ENCODE measurements at places on chromosomes 12 and 14.

GRCh38 chr12:111330800-111331752 is 37.8 kb downstream of the PHETA1 start:
- DNase-seq = no peak

GRCh38 chr12:19223018-19223417 is 93.5 kb downstream of the PLEKHA5 start:
- no peak for DNase-seq

DNA sequence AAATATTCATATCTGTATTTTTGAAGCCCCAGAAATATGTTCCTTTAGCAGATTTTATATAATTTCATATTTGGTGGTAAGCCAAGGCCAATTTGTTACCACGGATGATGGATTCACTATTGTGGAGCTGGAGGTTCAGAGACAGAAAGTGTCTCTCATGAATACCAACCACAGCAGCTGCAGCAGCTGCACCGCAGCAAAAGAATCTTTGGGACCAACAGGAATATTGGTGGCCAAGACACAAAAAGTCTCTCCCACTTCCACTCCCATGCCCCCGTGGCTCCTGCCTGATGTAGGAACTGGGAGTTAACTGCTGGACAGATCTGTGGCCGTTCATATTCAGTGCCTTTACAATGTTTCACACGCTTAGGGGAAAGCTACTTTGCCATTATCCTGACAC is 155.3 kb downstream of the ADAMTS20 start:
- no peak for DNase-seq

DNA sequence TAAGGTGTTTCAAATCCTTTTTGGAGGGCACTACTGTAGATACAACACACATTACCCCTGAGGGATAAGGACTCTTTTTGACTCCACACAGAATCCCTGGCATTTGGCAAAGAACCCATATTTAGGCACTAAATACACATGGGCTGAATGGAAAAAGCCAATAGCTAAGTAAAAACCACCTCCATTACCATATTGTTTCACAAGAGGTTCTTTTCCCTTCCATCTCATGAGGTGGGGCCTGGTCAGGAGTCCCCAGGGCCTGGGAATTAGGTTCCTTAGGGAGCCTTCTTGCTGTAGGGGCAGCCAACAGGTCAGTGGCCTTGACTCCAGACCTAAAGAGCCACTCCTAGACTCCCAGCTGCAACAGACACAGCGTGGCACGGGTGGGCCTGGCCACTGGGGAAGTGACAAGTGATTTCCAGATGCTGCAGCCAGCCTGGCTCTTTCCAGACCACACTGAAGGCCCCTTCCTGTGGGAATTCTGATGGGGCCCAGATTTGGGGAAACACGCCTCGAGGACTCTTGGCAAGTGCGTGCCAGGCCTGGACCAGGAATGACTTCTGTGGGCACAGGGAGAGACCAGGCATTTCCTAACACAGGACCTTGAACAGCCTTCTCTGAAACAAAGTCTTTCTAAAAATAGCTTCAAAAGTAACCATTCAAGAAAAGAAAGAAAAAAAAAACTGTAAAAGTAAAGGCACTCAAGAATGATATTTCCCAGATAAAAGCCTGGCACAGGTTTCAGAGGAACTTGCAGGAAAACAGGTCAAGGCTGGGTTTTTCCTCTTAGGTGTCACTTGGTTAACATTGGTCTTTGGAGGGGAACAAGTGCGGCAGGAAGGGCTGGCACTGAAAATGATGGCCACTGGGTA is 18.1 kb downstream of the SSH1 start:
- DNase-seq = no peak

DNA sequence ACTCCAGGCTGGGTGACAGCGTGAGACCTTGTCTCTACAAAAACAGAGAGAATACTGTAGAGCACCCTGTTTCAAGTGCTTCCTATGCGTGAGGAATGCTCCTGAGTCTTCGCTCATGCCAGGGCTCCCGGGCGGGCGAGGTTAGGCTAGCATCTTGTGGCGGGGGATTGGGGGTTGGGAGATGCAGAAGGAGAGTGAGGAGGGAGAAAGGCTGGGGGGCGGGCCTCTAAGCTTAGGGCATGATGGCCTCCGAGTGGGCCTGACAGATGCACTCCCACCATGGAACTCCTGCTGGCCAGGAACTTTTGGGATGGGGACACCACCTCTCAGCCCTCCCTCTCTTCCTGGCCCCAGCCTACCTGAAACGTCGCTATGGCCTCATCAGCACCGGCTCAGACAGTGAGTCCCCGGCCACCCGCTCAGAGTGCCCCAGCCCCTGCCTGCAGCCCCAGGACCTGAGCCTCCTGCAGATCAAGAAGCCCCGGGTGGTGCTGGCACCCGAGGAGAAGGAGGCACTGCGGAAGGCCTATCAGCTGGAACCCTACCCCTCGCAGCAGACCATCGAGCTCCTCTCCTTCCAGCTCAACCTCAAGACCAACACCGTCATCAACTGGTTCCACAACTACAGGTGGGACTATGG is 27.3 kb downstream of the PHETA1 start:
- no peak for DNase-seq

GRCh38 chr12:41701943-41702601 is 442.6 kb downstream of the GXYLT1 start:
- no peak for DNase-seq

DNA sequence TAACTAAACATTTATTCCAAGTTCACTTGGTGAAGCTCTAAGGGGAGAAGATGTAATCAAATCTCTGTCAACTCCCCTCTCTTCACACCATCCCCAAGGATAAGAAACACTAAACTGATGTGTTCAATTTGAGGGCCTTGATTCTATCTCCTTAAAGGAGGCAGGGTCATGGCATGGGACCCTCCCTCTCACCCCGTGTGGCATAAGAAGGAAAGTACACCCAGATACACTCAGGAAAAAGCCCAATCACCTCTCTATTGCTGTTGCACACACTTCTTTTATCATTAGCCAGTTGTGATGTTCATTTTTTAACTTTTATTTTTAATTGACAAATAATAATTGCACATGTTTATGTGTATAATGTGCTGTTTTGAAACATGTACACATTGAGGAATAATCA is 35.1 kb downstream of the WASHC3 start:
- no peak for DNase-seq

DNA sequence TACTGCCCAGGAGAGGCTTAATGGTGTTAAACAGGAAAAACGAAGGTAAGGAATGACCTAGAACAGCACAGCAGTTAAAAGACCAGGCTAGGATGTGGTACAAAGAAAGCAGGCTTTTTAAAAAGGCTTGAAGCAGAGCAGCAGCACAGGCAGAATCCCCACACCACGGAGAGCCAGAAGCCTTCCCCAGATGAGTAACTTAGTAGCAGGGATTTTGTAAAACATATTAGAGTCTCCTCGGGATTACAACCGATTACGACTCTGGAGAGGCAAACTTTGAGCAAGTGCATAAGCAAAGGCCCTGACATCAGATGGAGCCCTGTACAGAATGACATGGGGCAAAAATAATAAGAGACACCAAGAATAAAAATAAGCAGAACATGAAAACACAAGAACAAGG is 37.1 kb upstream of the DHRS4 start:
- no peak for DNase-seq

DNA sequence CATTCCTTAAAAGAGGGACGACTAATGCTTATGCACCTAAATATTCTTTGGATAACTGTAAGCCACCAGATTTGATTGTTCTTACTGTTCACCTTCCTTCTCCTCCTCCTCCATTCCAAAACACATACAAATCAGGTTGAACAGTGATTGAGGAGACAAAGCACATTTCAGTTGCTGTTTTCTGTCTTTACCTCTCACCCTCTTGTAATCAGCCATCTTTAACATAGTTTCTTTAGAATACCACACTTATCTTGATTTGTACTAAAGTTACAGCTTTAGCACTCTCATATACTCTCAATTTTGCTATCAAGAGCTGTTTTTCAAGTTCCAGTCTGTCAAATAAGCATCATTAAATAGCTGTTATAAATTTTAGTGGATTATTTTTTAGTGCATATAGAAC is 338.3 kb upstream of the RGS6 start:
- no peak for DNase-seq

DNA sequence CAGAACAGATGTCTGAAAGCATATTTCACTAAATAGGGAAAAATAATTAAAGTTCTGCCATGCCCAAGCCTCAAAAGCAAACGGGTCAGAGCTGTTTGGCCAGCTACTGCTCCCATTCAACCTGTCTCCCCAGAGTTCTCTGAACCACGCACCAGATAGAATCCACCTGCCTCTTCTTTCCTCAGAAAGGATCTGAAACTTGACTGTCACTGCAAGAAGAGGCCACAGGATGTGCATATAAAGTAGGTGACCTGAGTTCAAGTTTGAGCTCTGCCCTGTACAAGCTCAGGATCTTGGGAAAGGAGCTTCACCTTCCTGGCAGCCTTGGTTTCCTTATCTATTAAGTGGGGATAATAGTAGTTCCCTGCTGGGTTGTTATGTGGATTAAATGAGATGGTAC is 91.8 kb downstream of the NUAK1 start:
- no peak for DNase-seq

GRCh38 chr14:77612011-77612620 is 4.3 kb downstream of the SPTLC2 start:
- no peak for DNase-seq

DNA sequence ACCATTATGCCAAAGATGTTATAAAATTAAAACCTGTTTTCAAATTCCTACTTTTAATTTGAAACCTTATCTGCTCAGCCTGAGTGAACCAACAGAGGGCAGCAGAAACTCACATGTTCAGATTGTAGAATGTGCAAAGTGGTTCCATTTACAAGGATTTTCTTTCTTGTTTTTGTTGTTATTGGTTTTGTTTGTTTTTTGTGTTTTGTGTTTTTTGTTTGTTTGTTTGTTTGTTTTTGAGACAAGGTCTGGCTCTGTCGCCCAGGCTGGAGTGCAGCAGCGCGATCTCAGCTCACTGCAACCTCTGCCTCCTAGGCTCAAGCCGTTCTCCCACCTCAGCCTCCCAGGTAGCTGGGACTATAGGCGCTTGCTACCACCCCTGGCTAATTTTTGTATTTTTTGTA is 22.8 kb upstream of the GARIN2 start:
- DNase-seq = no peak

- DNase-seq = peak; percentile 43
Measured at GRCh38 chr12:122871851-122872780, 23.8 kb downstream of the VPS37B start.

DNA sequence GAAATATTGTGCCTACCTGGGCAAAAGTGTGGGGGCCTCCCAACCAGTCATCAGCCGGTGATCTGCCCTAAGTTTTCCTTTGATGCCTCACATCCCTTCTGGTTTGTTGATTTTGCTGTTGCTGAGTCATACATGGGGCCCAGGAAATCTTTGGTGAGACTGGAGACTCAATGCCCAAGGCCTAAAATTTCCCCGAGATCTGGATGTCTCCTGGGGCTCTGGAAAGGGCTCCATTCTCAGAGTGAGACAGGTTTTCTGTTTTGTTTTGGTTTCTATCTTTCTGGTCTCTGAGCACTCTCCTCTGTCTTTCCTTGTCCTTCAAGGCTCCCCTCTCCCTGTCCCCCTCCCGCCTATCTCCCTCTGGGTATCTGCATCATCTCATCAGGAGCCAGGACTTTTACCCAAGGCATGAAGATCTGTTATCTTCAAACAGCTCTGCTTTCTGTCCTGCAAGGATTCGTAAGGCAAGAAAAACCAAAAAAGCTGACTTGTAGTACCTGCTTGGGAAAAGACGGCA is 152.8 kb upstream of the MAX start:
- no peak for DNase-seq

GRCh38 chr12:40534828-40535227 is 157.4 kb upstream of the CNTN1 start:
- DNase-seq = no peak

DNA sequence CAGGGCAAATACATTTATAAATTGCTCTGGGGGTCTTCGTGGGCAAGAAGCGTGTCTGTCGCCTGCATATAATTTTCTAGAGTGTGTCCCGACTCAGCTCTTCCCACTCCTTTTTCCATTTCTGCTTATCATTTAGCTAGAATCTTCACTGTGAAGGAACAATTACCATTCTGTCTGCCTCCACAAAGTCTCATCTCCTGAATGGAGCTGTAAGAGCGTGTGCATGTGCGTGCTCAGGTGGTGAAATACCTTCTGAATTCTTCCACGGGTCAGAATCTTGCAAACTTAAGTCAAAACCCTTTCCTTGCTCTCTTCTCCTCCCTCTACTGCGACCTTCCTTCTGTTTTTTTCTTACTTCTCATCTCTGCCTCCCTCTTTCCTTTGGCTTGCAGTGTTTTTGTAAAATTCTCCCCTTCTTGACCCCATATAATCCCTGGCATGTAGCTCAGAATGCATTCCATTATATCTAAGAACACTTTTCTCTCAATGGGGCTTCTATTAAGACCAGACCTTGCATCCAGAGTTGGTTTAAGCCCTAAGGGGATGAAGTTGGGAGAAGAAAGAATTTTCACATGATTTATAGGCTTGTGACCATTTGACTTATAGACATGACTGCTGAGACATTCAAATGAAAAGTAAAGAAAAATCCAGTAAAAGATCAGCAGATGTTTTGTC is 25.0 kb upstream of the GSG1 start:
- DNase-seq = no peak

- DNase-seq = no peak
Measured at GRCh38 chr12:49720214-49720613, 13.0 kb upstream of the FMNL3 start.

GRCh38 chr12:116675339-116676107 is 62.3 kb downstream of the SPRING1 start:
- no peak for DNase-seq

DNA sequence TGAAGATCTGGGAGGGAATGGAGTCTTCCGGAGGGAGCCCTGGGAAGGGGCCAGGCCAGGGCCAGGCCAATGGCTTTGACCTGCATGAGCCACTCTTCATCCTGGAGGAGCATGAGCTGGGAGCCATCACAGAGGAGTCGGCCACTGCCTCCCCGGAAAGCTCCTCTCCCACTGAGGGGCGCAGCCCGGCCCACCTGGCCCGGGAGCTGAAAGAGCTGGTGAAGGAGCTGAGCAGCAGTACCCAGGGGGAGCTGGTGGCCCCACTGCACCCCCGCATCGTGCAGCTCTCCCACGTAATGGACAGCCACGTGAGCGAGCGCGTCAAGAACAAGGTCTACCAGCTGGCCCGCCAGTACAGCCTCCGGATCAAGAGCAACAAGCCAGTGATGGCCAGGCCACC is 37.7 kb downstream of the PLEKHG3 start:
- no peak for DNase-seq

DNA sequence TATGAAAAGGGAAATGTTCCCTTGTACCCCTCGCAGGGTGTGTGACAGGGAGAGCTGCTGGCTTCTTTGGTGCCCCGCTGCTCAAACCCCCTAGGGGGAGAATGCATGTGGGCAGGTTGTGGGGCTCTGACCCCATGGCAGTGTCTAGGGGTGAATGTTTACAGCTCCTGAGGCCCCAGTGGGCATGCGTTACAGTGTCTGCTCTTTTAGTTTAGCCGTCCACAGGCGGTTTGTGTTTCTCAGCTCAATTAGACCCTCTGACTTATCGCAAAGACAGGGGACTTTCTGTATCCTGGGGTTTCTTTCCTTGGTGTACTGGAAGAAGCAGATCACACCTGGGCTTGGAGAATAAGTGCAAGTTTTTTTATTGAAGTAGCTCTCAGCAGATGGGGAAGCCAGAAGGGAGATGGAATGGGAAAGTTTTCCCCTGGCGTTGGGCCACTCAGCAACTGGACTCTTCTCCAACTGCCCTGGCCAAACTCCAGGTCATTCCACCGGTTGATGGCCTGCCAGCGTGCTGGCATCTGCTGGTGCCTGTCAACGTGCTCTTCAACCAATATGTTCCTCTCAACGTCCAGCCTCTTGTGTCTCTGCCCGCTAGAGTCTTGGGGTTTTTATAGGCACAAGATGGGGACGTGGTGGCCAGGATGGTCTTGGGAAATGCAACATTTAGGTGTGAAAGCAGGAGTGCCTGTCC is 720.9 kb downstream of the FSCB start:
- DNase-seq = no peak

Data from activated T-helper 9 cell treated with anti-CD3 and anti-CD28 coated beads, Interleukin-2, amount 50 U/mL, for 16 hours (primary cell).